Esophagus mucosa (tissue), 1 donor: ENCODE measurements at places on chromosomes 11 and 22. TPM values are rescaled to one million over a fixed set of nuclear protein-coding genes. Genes with fewer than 3 reads are reported as not detected.

DNA sequence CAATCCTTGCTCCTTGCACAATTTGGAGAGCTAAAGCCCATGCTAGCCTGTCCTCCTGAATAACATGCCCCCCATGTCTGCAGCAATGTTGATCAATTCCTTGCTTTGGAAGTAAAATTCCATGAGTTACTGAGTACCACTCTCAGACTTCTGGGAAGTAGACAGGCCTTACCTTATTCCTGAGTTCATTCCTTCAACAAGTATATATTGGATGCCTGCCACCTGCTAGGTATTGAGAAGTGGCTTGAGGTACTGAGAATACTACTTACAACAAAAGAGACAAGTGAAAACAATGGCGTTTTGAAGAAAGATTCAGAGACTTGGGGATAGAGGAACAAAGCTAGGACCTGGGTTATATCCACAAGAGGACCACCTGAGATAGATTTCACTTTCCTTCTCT is 12.4 kb downstream of the PATE2 start:
- ATAC-seq: no peak

B4GALNT4 gene
- total RNA-seq: 0.32 TPM

GRCh38 chr22:31286360-31287255 is 5.7 kb downstream of the PIK3IP1 start:
- no peak for ATAC-seq

CCDC188 gene
- 0.44 TPM for total RNA-seq

- ATAC-seq: peak; percentile 86
Measured at GRCh38 chr11:132911186-132911585, 621.1 kb downstream of the OPCML start.

PANX3 gene
- not detected for total RNA-seq

CELSR1 gene
- 36.0 TPM for total RNA-seq

HEPHL1 gene
- 13.0 TPM for total RNA-seq

- no peak for ATAC-seq
Measured at GRCh38 chr11:131897956-131898355, 527.5 kb downstream of the NTM start.

CADM1 gene
- total RNA-seq: 8.8 TPM

DNA sequence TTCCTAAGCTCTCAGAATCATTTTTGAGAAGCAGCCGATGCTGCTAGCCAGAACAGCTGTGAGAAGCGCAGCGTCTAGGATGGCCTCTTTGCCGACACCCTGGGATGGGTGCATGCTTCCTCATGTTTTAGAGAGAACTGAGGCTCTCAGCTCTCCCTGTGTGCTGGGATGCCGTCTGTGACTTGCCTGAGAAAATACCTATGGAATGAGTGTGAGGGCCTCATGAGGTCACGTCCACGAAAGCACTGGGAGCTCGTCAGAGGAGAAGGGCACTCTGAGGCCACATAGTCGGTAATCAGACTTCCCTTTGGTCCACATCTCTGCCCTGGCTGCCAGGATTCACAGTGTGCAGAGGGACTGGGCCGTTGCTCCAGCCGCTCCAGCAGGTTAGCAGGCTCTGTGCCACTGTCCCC is 54.7 kb downstream of the MICAL3 start:
- ATAC-seq: no peak

- no peak for ATAC-seq
Measured at GRCh38 chr11:48184452-48184851, 32.2 kb upstream of the OR4B1 start.

MCM5 gene
- total RNA-seq: 34.4 TPM

DNA sequence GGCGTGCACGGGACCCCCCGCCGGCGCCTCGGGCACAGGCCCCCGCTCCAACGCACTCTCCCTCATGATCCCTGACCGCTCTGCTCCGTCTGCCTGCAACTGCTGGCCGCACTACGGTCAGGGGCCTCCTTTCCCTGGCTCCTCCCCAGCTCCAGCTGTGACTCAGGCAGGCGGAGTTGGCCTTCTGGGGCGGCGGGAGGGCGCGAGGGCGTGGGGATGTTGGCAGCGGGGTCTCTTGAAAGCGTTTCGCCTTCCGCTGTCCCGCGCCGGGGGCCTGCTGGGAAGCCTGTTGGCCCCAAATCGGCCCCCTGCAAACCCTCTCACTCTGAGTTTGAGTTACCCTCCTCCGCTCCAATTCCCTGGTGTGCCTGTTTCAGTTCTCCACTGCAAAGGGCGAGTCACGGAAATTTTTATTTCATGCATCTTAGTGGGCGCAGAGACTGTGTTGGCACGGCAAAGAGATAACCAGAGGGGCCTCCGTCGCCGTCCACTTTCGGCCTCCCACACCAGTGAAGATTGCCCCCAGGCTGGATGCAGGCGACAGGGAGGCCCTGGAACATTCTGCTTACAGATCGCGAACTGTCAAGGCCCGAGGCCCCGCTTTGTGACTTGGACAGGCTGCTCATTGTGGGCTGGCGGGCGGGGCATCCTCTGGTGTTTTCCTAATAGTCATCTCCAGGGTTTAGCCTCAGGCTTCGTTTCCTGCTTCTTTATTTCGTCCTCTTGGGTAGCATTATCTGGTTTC is at the start of gene CAVIN3:
TSS of gene CAVIN3 (minus strand) at position 91 of the 745 bp plus-strand sequence. CDS start at position 66, 25 bp downstream.
- ATAC-seq: peak; percentile 77

GRCh38 chr22:49887702-49888101 is 30.5 kb downstream of the ALG12 start:
- no peak for ATAC-seq

PATE3 gene
- not detected for total RNA-seq

KIF18A gene
- 5.4 TPM for total RNA-seq

MISFA gene
- 2.6 TPM for total RNA-seq

- ATAC-seq: no peak
Measured at GRCh38 chr11:8698917-8699441, 16.4 kb downstream of the RPL27A start.

GRCh38 chr22:20219667-20220628 is 48.2 kb downstream of the RTN4R start:
- no peak for ATAC-seq

GGTLC3 gene
- not detected for total RNA-seq

DNA sequence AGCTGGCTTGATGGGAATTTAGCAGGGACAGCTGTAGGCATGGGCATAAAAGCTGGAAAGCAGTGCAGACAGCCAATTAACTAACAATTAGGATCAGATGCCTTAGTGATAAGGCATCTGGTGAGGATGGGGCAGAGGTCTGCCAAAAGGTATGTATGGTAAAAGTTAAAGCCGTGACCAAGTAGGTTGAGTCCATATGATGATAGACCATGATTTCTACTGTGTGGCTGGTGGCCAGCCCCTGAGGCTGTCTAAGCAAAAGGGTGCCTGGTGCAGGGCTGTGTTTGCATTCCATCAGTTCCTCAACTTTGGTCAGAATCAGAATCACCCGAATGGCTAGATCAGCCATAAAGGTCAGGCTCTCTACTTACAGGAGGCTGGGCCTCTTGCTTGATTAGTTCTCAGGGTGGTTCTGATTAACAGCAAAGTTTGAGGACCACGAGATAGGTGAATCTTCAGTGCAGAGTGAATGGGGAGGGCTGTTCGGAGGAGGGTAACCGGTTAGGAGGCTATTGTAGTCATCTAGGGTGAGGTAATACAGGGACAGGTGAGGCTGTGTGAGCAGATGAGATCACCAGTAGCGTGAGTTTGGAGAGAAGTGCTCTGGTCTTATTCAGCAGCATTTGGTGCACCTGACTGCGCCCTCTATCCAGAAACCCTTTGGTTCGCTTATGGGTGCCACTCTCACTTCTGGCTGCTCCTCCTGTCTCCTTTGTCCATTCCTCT is 27.2 kb downstream of the PPFIBP2 start:
- peak; percentile 86 for ATAC-seq

DNA sequence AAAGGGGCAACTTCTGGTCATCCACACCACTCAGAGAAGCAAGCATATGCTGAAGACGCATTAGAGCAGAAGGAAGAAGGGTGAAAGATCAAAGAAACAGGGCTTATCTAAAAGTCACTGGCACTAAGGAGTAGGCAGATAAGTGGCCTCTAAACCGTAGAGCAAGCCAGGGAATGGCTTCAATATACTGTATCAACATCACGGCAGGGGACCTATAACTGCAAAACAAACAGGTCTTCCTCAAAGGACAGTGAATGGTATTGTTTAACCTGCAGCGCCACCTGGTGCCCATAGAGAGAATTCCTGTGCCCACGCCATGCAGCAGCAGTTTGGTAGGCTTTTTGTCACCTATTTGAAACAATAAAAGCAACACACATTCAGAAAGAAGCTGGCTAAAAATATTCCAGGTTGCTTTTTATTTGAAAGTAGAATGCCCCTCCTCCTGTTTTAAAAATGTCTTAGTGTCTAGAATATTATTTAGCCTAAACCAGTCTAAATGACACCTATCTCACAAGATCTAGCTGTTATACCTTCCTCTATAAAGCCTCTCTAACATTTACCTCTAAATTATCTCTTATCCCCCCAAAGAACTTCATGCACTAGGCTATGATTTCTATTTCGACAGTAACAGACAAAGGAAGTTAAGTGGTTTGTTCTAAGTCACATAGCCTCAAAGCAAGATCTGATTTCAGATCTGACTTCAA is 21.8 kb downstream of the SNX19 start:
- peak; percentile 74 for ATAC-seq

KBTBD3 gene
- 3.1 TPM for total RNA-seq

PARVG gene
- total RNA-seq: 2.1 TPM

AGBL2 gene
- 1.1 TPM for total RNA-seq

TRPC6 gene
- total RNA-seq: 0.36 TPM

DNA sequence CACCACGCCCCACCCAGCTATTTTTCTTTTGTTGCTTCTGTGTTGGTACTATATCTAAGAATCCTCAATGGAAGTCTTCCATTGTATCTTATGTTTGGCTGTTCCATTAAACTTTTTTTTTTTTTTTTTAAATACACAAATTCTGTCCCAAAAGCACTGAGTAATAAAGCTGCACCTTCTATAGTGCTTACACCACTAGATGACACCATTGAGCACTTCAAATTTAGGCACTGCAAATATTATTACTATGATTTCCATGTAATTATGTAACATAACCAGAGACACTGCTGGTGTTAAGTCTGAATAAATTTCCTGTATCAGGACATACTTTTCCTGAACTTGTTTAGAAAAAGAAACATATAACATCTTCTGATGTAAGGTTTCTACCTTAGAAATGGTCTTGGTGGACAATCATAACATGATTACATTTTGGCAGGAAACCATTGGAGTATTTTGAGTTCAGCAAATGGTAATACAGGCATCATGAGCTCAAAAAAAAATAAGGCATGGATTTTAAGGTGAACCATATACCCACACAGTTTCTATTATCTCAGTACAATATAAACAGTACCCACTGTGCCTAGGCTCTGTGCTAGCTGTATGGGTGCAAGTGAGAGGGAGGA is 110.5 kb downstream of the ATG16L2 start:
- ATAC-seq: peak; percentile 44

DNA sequence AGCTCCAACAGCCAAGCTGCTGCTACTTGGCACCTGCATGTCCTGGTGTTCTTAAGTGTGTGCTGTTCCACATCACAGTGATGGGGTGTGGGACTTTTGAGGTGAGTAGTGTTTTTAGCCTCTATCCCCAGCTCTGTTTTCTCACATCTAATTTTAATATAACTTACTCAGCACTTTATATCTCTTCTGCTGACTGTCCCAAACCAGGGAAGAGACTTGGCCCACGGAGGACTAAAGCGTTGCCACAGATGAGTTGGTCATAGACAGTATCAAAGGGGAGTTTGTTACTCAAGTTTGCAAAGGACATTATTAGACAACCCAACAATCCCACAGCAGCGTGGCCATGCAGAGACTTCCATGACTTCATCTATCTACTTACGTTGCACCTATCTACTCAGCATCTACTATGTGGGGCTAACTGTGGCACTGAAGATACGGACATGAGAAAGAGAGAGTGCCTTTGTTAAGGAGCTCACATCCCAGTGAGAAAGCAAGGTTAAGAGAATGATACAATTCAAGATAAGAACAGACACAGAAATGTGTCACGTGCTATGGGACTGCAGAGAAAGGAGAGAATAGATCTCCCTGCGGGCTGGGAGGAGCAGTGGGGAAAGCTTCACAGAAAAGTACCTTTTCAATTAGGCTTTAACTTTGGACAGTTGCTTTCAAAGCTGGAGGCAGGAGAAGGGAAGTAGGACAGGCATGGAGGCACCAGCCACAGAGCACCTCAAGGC is 82.4 kb downstream of the ME3 start:
- no peak for ATAC-seq

GRCh38 chr22:23826510-23827350 is 12.1 kb downstream of the DERL3 start:
- no peak for ATAC-seq

GRCh38 chr11:37595845-37596244 is 997.8 kb upstream of the RAG2 start:
- no peak for ATAC-seq

GRCh38 chr11:112050721-112051120 is 23.1 kb downstream of the PIH1D2 start:
- no peak for ATAC-seq

EFCAB6 gene
- 1.6 TPM for total RNA-seq

DNA sequence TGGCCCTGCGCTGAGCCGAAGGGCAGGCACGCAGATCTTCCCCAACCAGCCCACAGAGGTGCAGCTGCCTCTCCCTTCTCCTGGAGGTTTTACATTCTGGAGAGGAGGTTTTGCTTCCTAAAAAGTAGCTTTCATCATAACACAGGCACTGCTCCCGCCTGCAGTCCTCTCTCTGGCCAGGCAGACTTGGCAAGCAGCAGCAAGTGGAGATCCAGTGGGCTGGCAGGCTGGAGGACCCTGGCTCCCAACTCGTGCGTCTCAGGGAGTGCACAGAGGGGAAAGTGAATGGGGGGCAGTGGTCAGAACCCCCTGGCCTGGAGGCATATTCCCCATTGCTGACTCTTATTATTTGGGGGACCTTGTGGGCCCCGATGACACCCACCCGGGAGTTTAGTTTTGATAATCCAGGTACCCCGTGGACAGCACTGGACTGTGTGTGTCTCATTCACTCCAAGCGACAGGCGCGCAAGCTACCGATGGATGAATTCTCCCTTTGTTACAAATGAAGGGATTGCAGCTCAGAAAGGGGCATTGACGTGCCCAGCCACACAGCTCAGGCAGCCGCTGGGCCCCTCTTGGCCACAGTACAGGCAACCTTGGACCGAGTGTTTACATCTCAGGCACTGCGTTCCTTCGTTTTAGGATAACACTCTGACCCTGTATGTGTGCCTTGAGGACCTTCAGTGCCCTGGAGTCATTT is 1223.9 kb downstream of the BRD1 start:
- no peak for ATAC-seq

- no peak for ATAC-seq
Measured at GRCh38 chr11:3202305-3202704, 16.3 kb downstream of the MRGPRG start.

KIRREL3 gene
- 0.36 TPM for total RNA-seq
